ENCODE measurements at places on chromosomes 6 and 20.

DNA sequence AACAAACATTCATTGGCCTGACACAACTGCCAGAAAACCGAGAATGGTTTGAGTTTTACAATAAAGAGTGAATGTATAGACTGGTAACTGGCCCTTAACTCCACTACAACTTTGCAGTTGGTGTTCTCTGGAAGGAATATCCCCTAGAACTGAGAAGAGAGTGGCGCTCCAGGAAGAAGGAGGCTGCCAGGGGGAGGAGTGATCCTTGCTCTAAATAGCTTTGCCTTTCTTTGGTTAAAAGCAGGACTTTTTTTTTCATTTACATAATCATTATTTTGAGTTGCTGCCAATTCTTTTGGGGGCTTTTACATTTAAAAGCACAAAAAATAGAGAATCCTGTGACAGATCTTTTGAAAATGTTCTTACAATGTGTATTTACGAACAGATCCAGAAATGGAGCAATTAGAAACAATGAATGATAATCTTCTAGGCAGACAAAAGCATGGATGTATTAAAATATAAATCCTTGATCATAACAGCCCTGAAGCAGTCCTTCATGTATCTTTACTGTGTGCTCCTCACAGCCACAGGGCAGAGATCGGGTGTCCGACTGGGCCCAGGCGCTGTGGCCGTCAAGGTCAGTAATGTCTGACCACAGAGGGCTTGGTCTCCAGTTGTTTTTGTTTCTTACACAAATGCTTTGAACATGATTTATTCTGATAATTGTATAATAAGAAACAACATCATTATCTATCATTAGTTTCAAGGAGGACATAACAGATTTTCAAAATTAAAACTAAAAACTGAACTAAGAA is 612.2 kb downstream of the HDGFL1 start:
- DNase-seq, result no peak

GRCh38 chr6:134821928-134822864 is 127.7 kb downstream of the ALDH8A1 start:
- no peak for DNase-seq

- DNase-seq, result no peak
Observed at GRCh38 chr6:108526739-108527174, 34.0 kb upstream of the FOXO3 start.

DNA sequence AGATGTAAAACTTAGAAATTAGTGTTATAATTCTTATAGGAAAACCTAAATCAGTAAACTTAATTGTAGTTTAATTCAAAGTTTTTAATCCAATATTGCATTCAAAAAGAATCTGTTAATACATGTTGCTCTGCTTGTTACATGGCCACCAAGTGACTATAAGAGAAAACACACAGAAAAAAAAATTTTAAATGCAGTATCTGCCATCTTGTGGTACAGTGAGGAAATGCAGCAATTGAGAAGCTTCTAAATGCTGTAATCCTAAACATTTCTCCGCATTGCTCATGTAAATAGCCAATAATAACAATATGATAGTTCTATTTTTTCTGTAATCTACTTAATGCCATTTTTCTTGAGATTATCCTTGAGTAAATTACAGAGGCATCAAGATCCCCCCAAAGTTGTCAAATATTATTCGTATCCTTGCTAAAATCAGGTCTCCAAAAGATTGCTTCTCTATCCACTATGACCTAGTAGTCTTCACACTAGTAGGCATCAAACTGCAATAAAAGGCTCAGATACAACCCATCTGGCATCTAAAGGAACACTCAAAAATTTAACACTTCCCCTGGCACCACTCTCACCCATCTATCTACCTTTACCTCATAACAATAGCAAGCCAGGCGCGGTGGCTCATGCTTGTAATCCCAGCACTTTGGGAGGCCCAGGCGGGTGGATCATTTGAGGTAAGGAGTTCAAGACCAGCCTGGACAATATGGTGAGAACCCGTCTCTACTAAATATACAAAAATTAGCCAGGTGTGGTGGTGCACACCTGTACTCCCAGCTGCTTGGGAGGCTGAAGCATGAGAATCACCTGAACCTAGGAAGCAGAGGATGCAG is 34.6 kb downstream of the HDAC2 start:
- DNase-seq, result peak; percentile 17

DNA sequence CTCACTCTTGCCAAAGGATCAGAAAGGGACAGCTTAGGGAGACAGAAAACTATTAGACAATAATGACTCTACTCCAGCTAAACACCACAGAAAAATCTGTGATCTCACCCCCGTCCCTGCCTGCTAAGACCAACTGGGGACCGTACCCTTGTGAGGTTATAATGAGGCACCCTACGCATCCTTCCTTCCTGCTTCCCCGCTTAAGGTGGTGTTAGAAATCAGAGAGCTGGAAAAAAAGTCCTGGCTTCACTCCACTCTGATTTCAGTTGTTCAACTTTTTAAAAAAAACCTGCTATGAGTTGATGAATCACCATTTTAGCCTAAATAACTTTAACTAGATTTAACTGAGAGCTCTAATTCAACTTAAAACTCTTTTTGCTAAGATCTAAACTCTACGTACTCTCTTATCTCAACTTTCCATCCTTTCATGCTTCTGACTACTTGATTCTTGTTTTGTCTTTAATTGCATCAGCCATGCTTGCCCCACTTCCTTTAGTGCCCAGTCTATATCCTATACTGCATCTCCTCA is 35.8 kb upstream of the TMEM14A start:
- DNase-seq, result no peak

All from frontal cortex (tissue), 4 donors.